ENCODE measurements at places on chromosomes 2 and 18. TPM values are rescaled to one million over a fixed set of nuclear protein-coding genes. Genes with fewer than 3 reads are reported as not detected.

- no peaks in the 10 kb centered on the region for H3K36me3 ChIP-seq
- no peak for DNase-seq
- no peaks in the 10 kb centered on the region for H3K27me3 ChIP-seq
- no peak overlapping the region for H3K27ac ChIP-seq
- H3K4me1 ChIP-seq = no peaks in the 10 kb centered on the region
- H3K4me3 ChIP-seq = no peak overlapping the region
Measured at GRCh38 chr18:35406666-35407065, 29.5 kb upstream of the ZNF396 start.

DNA sequence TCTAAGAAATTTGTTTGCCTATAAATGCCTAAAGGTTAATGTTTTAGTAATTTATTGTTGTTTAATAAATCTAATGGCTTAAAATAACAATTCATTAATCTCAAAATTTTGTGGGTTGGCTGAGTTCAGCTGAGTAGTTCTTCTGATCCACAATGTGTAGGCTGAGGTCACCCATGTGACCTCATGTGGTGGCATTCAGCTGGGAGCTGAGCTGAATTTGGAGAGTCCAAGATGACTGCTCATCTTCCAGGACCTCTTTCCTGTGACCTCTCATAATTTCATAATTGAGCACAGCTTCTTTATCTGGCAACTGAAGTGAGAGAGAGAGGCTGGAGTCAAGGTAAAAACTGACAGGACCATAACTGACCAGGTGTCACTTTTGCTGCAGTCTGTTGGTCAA is 132.4 kb downstream of the TXNL1 start:
- no peaks in the 10 kb centered on the region for H3K27me3 ChIP-seq
- H3K27ac ChIP-seq = no peak overlapping the region
- DNase-seq = no peak
- no peaks in the 10 kb centered on the region for H3K36me3 ChIP-seq
- H3K4me1 ChIP-seq = no peaks in the 10 kb centered on the region

DNA sequence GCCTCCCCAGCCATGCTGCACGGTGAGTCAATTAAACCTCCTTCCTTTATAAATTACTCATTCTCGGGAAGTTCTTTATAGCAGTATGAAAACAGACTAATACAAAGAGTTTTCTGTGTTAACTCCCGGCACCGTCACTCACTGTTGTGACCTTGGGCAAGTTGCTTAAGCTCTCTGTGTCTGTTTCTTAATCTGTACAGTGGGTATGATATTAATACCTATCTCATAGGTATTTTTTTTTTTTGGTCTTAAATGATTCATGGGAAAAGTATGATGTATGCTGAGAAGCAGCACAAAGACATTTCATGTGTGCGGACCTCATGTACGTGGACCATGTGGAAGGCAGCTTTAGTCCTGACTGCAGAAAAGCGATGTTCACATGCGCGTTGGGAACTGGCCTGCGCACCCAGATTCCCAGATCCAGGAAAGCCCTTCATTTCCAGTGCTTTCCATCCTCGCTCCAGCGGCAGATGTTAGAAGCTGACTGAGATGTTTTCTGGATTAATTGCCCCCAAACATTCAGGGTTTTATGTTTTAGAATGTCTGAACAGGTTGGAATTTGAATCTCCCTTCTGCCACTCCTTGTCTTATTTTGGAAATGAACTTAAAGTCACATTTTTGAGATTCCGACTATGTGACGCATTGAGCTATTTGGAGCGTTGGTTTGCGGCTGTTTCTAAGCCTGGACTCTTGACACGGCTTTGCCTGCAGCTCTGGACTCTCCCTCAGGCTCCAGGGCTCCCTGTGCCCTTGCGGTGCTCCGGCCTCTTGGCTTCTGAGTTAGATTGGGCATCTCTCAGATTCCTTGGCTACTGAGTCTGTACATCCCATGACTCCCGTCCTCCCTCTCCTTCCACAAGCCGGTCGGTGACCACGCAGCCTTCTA is 61.4 kb downstream of the SLC4A3 start:
- no peaks in the 10 kb centered on the region for H3K36me3 ChIP-seq
- H3K27ac ChIP-seq = no peak overlapping the region
- no peaks in the 10 kb centered on the region for H3K4me1 ChIP-seq
- H3K4me3 ChIP-seq = no peak overlapping the region
- H3K27me3 ChIP-seq = no peaks in the 10 kb centered on the region

GRCh38 chr2:74148457-74149246 is 940 bp upstream of the BOLA3 start:
- no peak overlapping the region for H3K27ac ChIP-seq
- no peaks in the 10 kb centered on the region for H3K27me3 ChIP-seq
- peak overlapping the region; percentile 50 for H3K4me3 ChIP-seq
- peaks cover 2% of the 10 kb centered on the region for H3K36me3 ChIP-seq

The TDRD15 gene
- total RNA-seq = 0.06 TPM

The CIB4 gene
- total RNA-seq = not detected

GRCh38 chr2:61762292-61762691 is 91.6 kb downstream of the FAM161A start:
- H3K36me3 ChIP-seq = no peaks in the 10 kb centered on the region
- H3K27me3 ChIP-seq = no peaks in the 10 kb centered on the region
- no peak for DNase-seq
- no peaks in the 10 kb centered on the region for H3K4me1 ChIP-seq
- H3K4me3 ChIP-seq = no peak overlapping the region

- no peaks in the 10 kb centered on the region for H3K36me3 ChIP-seq
- no peaks in the 10 kb centered on the region for H3K27me3 ChIP-seq
- peak; percentile 82 for DNase-seq
- no peak overlapping the region for H3K4me3 ChIP-seq
- no peak overlapping the region for H3K27ac ChIP-seq
- H3K4me1 ChIP-seq = no peaks in the 10 kb centered on the region
Measured at GRCh38 chr2:78979380-78980151, 45.9 kb upstream of the REG3G start.

DNA sequence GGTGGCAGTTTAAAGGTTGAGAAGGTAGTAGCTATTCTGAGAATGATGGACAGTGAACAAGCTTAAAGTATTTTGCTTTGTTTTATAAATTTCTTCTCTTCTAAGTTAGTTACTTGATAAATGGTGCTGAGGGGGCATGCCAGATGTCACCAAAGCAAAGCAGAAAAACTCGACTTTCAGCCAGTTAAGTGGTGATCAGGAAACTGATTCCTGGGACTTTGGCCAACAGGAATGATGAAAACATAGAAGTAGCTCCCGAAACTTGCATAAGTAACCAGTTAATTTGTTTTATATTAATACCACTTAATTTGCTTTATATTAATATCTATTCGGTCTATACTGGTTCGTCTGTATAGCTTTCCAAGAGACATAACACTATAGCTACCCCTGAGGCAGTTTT is 82.6 kb downstream of the FANCL start:
- DNase-seq = no peak
- no peaks in the 10 kb centered on the region for H3K4me1 ChIP-seq
- H3K27me3 ChIP-seq = no peaks in the 10 kb centered on the region
- no peak overlapping the region for H3K27ac ChIP-seq
- no peak overlapping the region for H3K4me3 ChIP-seq

DNA sequence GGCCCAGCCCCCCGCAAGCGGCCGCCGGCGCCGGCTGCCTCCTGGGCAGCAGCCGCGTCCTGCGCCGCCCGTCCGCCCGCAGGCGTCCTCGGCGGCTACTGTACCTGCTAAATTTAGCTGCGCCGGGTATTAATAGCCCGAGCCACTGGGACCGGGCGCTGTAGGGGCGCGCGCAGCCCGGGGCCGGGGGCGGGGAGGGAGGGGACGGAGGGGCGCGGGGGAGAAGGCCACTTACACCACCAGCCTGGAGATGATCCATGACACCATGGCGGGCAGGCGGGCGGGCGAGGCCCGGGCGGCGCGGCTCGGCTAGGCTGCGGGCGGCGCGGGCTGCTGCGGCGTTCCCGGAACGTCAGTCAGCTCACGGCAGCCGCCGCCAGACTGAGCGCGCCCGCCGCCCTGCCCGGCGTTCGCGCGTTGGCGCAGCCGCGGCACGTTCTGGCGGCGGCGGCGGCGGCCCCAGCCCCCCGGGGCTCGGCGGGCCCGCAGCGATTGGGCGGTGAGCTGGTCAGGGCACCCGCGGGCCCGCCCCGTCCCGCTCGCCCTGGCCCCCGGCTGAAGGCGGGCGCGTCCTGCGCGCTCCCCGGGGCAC is at the start of gene REEP1:
TSS of gene REEP1 (minus strand) at position 383 of the 592 bp plus-strand sequence. CDS start at position 267, 116 bp downstream.
- DNase-seq = no peak
- peak within 1 kb of the TSS; percentile 55 for H3K4me3 ChIP-seq
- no peaks in the 10 kb centered on the region for H3K36me3 ChIP-seq
- peaks cover 8% of the 10 kb centered on the region for H3K27me3 ChIP-seq

DNA sequence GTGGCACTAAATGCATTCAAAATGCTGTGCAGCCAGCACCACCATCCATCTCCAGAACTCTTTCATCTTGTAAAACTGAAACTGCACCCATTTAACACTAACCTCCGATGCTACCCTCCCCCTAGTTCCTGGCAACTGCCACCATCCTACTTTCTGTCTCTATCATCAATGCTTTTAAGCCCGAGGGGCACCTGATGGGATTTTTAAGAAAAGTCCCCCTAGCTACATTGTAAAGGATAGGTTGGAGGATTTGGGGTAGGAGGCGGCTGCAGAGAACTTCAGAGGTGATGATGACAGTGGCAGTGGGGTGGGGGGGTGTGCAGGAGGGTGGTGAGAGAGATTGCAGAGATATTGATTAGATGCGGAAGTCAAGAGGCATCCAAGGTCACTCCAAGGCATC is 10.8 kb upstream of the YWHAQ start:
- no peak overlapping the region for H3K4me3 ChIP-seq
- H3K27me3 ChIP-seq = no peaks in the 10 kb centered on the region
- no peak overlapping the region for H3K27ac ChIP-seq
- H3K4me1 ChIP-seq = peaks cover 5% of the 10 kb centered on the region
- no peak for DNase-seq

DNA sequence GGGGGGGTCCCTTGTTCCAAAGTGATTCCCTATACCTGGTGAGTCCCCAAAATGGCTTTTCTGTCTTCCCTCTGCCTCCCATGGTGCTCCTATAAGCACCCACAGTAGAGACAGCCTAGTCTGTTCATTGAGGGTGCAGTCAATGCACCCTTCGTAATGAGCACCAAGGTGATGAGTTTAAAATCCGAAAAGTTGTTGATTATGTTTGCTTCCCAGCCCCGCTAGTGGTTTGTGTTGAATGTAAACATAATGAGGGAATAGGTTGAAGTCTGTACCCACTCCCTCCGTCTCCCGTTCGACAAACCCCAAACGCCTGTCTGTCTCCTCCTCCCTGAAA is 2.3 kb downstream of the FOSL2 start:
- H3K27ac ChIP-seq = peak overlapping the region; percentile 99
- no peaks in the 10 kb centered on the region for H3K36me3 ChIP-seq
- no peak for DNase-seq
- peaks cover 23% of the 10 kb centered on the region for H3K4me1 ChIP-seq

DNA sequence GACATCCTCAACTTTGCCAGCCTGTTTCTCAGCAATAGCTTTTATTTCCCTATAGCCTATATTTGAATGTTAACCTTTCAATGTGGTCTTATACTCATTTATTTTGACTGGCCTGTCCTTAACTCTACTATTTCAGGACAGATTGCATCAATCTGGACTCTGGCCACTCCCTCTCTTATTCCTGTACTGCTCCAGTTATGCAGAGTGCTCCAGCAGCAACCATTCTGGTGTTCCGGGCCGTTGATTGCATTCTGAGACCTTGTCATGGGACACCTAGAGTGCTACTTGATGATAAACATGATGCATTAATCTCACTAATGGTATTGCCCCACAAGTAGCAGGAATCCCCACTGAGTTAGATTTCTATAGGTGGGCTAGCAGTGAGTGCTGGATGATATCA is 363.4 kb downstream of the LRRTM1 start:
- H3K36me3 ChIP-seq = no peaks in the 10 kb centered on the region
- H3K27ac ChIP-seq = no peak overlapping the region
- no peak for DNase-seq
- H3K4me1 ChIP-seq = no peaks in the 10 kb centered on the region
- no peak overlapping the region for H3K4me3 ChIP-seq
- H3K27me3 ChIP-seq = no peaks in the 10 kb centered on the region

DNA sequence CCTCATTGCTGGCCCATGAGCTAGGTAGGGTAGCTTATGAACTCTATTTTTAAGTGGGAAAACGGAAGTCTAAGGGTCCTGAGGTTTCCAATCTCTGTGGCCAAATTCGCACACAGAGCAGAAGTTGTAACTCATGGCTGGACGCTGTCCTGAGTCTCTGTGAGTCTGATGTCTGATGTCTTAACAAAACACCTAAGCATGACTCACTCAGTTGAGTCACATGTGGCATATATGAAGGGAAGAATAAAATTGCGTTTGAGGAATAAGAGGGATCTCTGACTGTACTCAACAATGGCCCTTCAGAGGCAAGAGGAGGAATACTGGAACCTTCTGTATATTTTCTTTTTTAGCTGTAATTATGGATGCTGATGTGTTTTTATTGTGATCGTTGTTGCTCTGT is 569.7 kb downstream of the RIT2 start:
- H3K4me1 ChIP-seq = no peaks in the 10 kb centered on the region
- DNase-seq = no peak
- no peaks in the 10 kb centered on the region for H3K27me3 ChIP-seq

The MYO7B gene
- total RNA-seq = 11.0 TPM

The KLHL30 gene
- total RNA-seq = 5.7 TPM

DNA sequence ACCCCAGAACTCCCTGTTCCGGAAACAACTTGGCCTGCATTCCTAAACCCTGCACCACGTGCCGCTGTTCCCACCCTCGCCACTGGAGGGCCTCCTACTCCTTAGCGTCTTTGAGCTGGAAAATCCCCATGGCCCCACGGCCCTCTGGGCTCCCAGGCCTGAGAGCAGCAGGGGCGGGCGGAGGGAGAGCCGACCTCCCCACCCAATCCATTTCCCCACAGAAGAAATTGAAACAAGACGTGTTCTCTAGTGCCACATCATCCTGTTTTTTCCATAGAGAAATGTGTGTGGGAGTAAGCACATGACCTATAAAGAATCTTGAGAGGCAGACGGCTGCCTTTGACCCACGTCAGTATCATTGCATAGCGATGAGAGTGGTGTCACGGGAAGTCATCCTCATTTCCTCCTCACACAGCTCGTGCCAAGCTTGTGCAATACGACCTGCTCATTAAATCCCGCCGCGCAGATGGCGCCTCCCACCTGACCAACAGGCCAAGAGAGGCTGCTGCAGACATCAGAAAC is 79.2 kb downstream of the LAMA1 start:
- peak; percentile 93 for DNase-seq
- peak overlapping the region; percentile 61 for H3K27ac ChIP-seq
- no peaks in the 10 kb centered on the region for H3K4me1 ChIP-seq
- H3K27me3 ChIP-seq = no peaks in the 10 kb centered on the region

DNA sequence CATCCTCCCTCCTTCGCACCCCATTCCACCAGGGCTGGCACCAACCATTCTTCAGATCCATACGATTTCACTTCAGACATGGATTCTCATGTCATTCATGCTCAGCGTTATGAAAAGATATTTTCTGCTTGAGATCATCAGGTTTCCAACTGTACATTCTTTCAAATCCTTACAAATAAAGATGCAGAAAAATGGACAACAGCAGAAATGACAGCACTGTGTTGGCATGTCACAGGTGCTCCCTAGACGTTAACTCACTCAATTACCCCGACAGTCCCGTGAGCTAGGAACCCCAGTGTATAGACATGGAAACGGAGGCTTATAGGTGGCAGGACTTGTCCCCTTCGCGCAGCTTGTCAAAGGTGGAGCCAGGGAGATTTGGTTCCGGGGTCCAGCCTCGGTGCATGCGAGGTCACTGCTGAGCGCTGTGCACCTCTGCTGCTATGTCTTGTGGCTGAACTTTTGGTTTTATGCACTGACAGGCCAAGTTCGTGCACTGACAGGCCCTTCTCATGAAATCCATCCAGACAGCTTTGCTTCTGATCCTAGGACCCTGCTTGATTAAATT is 17.7 kb downstream of the FHL2 start:
- no peak overlapping the region for H3K4me3 ChIP-seq
- no peak for DNase-seq
- H3K27me3 ChIP-seq = no peaks in the 10 kb centered on the region
- peaks cover 4% of the 10 kb centered on the region for H3K36me3 ChIP-seq
- H3K4me1 ChIP-seq = peaks cover 18% of the 10 kb centered on the region
- peak overlapping the region; percentile 56 for H3K27ac ChIP-seq

Data from kidney (tissue), 22 donors.